ENCODE measurements at places on chromosomes 12 and 14.

- no peak for DNase-seq
These were observed 144.6 kb downstream of the TTLL5 start for GRCh38 chr14:75805646-75806045.

DNA sequence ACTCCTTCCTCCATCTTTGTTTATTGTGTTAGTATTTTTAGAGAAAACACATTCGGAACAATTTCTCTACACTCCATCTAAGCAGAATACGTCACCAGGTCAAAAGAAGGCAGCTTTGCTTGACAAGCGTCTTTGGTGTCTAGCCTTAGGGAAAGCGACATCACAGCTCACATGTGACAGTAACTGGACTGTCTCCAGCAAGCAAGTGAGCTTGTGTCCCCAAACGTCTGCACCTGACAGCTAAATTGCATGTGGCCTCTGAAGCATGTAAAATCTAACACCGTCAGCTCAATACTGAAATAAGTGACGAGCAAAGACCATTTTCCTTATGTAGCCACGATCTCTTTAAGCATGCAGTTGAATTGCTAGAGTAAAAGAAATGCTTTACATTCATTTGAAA is 509.8 kb downstream of the GLT1D1 start:
- DNase-seq = no peak

DNA sequence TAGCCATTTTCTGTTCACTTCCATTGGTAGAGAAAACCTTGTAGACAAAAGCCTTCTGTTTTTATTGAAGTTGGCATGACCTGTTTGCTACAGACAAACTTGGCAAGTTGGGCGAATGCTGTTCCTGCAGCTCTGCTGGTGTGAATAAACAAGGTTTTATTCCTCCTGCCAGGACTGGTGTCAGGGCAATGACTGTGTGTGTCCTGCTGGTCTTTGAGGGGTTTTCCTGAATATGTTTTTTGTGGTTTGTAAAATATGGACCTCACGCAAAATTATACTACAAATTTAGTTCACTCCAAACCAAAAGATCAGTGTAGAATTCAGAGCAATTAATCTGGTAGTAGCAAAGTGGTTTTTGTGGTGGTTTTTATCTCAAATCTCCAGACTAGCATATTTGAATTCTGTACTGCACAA is 140.8 kb downstream of the ERC1 start:
- DNase-seq = no peak

GRCh38 chr12:6603095-6603567 is 4.0 kb downstream of the CHD4 start:
- DNase-seq = no peak

- DNase-seq = no peak
These were observed 104.6 kb downstream of the DIP2B start for GRCh38 chr12:50609292-50609874.

GRCh38 chr14:69763761-69764510 is 3.0 kb upstream of the SRSF5 start:
- DNase-seq = no peak

GRCh38 chr12:67609226-67609870 is 39.2 kb upstream of the DYRK2 start:
- DNase-seq = no peak

DNA sequence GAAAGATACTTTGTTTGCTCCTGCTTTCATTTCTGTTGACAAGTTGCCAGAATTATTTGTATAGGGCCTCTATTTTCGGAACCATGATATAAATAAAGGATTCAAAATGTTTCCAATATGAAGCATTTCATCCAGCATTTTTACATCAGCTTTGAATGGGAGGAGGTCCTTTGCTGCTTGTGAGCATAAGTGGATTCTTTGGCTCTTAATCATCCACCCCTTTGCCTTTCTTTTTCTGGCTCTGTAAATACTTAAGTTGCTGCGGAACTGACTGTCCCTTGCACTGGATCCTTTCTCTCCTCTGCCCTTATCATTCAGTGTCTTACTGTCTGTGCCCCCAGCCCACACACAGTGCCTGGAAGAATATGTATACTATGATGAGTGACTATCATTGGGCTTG is 357.3 kb upstream of the RGS6 start:
- no peak for DNase-seq

DNA sequence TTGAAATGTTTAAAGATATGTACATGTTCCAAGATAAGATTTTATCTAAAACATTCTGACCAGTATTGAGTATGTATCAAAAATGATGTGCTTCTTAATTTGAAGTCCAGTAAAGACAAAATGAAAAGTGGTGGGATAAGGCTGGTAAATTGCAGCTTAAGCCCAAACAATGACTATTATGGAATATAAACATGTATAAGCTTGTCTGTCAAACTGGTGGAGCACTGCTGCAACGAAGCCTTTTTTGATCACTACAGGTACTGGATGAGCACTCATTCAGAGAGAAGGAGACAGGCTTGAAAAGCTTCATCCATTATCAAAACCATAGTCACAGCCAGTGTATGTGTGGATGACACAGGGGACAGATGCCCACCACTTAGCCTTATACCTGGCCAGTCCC is 138.4 kb downstream of the ATP23 start:
- DNase-seq = no peak

DNA sequence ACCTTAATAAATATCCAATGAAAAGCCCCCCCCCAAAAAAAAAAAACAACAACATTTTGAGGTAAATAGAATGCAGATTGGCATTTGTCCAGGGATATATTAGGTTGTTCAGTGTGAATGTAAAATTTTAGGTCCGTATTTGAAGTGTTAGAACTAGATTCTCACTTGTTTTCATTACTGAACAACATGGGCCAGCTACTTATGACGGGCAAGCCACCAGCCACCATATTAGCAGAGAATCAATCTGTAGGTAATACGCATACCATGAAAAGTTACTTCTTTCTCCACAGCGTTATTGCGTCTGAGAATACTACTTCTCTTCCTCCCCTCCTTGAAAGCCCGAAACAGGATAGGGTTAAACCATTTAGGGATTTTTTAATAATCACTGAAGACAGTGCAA is 5.4 kb downstream of the FLRT2 start:
- no peak for DNase-seq

- no peak for DNase-seq
These were observed 291.3 kb downstream of the NPAS3 start for GRCh38 chr14:33230021-33230420.

DNA sequence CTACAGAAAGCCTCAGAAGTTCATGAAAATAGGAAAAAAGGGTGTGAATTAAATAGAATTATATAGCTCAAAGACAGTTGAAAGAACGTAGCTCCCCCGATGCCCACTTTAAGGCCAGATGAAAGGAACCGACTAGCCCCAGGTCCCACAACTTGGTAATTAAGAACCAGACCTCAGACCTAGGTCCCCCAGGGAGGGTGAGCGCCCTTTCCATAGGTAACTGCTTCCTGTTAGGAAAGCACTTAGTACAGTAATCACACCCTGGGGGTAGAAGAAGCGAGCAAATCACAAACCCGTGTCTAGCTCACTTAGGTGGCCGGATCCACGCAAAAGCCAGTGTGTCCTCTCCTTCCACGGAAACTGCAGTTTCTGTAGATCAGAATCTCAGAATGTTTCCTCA is 77.1 kb downstream of the PLXNC1 start:
- no peak for DNase-seq

DNA sequence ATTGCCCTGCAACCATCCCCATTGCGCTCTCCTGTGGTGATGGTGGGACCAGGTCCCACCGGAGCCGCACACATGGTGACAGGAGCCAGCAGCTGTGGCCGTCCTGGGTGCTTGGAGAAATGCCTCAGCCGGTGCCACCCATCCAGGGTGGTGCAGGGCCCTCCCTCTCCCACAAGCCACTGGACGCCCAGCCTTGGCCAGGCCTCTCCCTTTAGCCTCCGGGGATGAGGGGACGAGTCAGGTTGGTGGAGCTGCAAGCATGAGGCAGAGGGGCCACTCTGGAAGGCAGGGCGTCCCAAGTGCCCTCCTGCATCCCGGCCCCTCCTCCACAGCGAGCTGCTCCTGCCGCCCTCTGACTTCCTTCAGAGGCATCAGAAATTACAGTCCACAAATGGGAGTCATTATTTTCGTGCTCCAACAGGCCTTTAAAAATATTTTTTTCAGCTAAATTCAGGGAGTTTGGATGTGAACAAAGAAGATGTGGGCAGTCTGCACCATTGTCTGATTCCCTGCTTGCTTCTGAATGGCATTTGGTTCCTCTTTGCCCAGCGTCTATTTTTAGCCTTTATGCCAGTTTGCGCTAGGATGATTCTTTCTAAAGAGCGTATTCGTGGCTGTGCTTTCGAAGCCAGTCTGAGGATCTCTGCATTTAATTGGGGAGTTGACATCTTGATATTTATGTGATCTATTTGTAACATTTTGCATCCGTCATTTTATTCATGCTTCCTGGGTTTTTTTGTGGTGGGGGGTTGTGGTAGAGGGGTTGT is 189.4 kb downstream of the ADGRD1 start:
- no peak for DNase-seq

GRCh38 chr14:75120541-75121291 is 6.1 kb downstream of the NEK9 start:
- no peak for DNase-seq

DNA sequence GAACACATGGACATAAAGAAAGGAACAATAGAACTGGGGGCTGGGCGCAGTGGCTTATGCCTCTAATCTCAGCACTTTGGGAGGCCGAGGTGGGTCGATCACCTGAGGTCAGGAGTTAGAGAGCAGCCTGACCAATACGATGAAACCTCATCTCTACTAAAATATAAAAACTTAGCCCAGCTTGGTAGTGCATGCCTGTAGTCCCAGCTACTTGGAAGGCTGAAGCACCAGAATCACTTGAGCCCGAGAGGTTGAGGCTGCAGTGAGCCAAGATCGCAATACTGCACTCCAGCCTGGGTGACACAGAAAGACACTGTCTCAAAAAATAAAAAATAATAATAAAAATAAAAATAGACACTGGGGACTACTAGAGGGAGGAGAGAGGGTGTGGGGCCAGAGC is 154.5 kb downstream of the SEC23A start:
- DNase-seq = no peak

- DNase-seq = no peak
These were observed 1.8 kb upstream of the CLEC2A start for GRCh38 chr12:9933958-9934357.

- DNase-seq = no peak
These were observed 5.5 kb upstream of the ZNF641 start for GRCh38 chr12:48356041-48356768.

- DNase-seq = no peak
These were observed 64.8 kb downstream of the PPP2R5C start for GRCh38 chr14:101826351-101826750.

DNA sequence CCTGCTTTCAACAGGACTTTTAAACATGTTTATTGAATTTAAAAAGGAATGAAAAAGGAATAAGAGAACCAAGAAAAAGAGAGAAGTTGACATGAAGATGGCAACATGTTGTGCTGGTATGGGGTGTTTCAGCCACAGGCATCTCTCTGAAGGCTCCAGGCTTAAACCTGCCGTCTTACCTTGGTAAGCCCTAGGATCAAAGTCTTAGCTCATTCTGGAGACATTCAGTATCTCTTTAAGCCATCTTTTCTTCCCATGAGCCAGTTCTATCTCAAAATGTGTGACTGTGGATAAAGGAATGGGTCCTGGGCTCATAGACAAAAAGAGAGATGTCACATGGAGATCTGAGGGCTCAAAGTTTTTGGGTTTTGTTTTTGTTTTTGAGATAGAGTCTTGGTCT is 1.6 kb upstream of the TFCP2 start:
- no peak for DNase-seq

GRCh38 chr12:95700316-95700785 is 90.2 kb downstream of the NTN4 start:
- DNase-seq = no peak

- peak; percentile 18 for DNase-seq
These were observed 10.4 kb downstream of the GTSF1 start for GRCh38 chr12:54463034-54463433.

GRCh38 chr12:66755727-66756395 is 77.0 kb upstream of the GRIP1 start:
- no peak for DNase-seq

- DNase-seq = peak; percentile 76
These were observed 62.0 kb downstream of the NDUFA12 start for GRCh38 chr12:94941440-94941862.

DNA sequence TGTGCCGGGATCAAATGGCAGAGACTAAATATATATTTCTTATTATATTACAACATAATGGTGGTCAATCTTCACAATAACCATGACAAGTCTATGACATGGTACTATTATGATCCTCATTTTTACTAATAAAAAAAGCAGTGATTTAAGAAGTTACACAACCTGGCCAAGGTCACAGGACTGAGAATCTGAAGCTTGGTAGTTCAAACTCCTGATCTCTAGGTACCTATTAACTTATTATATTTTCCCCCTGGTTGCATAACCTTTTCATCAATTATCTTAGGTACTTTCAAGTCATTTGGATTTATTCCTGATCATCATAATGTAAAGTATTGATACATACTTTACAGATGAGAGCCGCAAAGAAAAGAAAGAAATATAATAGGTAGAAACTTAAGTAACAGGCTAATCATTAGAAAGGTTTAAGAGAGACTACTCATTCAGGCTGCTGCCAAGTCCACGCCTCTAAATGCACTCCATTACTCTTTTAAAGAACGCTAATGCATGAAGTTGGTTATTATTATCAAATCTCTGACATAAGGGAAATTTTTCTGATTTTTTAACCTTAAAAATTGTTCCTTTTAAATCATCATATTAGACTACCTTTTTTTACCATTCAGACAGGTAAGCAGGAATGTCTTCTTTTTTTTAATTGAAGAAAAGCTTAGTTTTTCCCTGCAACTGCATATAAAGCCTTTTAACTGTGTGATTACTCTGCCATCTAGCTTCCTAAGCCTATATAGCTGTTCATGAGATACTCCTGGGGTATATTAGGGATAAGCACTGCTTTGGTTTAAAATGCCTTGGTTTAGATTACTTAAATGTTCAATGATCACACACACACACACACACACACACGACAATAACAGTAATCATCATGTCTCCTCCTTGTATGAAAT is 35.6 kb downstream of the RPS29 start:
- no peak for DNase-seq

- DNase-seq = no peak
These were observed 27.3 kb downstream of the CAPS2 start for GRCh38 chr12:75302781-75303180.

DNA sequence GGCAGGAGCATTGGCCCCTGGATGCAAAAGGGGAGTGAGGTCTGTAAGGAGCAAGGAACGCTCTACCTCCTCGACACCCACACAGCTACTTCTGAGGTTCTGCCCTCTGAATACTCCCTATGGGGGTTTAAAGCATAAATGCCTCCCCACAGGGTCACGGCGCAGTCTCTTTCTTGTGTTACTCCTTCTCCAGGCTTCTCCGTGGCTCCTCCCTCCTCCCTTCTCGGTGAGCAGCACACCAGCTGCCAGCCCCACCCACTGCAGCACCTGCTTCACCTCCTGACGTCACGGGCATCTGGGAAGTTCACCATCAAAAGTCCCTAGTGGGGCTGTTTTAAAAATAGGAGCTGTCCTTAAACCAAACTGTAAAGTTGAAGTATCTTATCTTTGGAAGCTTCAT is 67.3 kb downstream of the SPTB start:
- DNase-seq = no peak

- DNase-seq = peak; percentile 69
These were observed 136.4 kb upstream of the KRAS start for GRCh38 chr12:25386831-25387731.

GRCh38 chr12:43980627-43981191 is 144.8 kb downstream of the TMEM117 start:
- no peak for DNase-seq

Data from brain pericyte (primary cell).